Spinal cord (tissue), 10 donors: ENCODE measurements at places on chromosomes 2 and 18. TPM values are rescaled to one million over a fixed set of nuclear protein-coding genes. Genes with fewer than 3 reads are reported as not detected.

The FOXI3 gene
- 0.26 TPM for polyA plus RNA-seq

The DYNAP gene
- not detected for polyA plus RNA-seq

The ASB18 gene
- polyA plus RNA-seq, result 0.06 TPM

The LYG2 gene
- 0.98 TPM for polyA plus RNA-seq

The ACTG2 gene
- polyA plus RNA-seq, result 5.5 TPM

The PDE1A gene
- polyA plus RNA-seq, result 9.6 TPM

The GALNT14 gene
- 24.0 TPM for polyA plus RNA-seq

The MALT1 gene
- polyA plus RNA-seq, result 17.1 TPM

The RAX gene
- not detected for polyA plus RNA-seq

The GREB1L gene
- polyA plus RNA-seq, result 4.6 TPM

The CACNB4 gene
- 13.8 TPM for polyA plus RNA-seq

The ZC3H6 gene
- polyA plus RNA-seq, result 8.8 TPM

The CCDC88A gene
- polyA plus RNA-seq, result 216 TPM

The CCBE1 gene
- polyA plus RNA-seq, result 1.8 TPM

The REG3G gene
- not detected for polyA plus RNA-seq

The DNAJC5G gene
- 0.48 TPM for polyA plus RNA-seq

The ANKAR gene
- polyA plus RNA-seq, result 7.1 TPM

The NPPC gene
- 26.6 TPM for polyA plus RNA-seq

The FBLN7 gene
- 12.7 TPM for polyA plus RNA-seq

The OTOF gene
- polyA plus RNA-seq, result 5.7 TPM

The ANKRD62 gene
- polyA plus RNA-seq, result 0.08 TPM

The TGFBRAP1 gene
- polyA plus RNA-seq, result 18.1 TPM

The CCL20 gene
- 0.49 TPM for polyA plus RNA-seq

The PRSS56 gene
- polyA plus RNA-seq, result 5.8 TPM

The POTEF gene
- polyA plus RNA-seq, result 0.38 TPM

The LHCGR gene
- 0.67 TPM for polyA plus RNA-seq
